ENCODE measurements at places on chromosomes 4 and X.

GRCh38 chr4:47038263-47038662, 6.9 kb downstream of the GABRB1 start:
- DNase-seq, result no peak

DNA sequence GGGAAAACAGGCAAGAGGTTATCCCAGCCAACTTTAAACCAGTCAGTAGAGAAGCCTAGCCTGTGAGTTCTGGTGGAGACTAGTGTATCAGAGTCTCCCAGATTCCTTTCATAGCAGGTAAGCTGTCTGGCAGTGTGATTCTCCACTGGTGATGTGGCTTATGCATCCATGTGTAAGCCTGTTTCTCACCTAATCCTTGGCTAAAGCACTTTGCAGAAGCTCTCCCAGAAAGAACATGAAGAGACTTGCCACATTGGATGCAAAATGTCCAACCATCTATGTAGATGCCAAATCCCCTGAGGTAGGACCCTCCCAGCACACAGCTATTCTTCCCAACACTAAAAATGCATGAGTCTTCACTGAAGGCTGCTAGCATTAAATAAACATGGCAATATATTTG, 111.7 kb downstream of the CHRNA9 start:
- DNase-seq, result no peak

- DNase-seq, result no peak
Observed at GRCh38 chr4:18110099-18110498, 88.5 kb upstream of the LCORL start.

DNA sequence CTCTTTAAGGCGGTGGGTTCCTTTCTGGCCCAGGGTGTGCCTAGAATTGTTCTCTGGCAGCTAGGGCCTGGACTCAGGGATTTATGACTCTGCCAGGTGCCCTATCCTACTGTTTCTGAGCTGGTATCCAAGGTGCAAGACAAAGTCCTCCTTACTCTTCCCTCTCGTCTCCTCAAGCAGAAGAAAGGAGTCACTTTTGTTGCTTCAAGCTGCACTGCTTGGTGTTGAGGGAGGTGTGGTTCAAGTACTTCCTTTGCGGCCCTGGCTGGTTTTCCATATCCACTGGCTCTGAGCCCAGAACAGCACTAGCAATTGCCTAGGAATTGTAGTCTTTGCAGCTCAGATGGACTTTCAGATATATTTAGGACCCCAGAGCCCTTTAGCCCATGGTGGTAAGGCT, 39.3 kb downstream of the RTL3 start:
- DNase-seq, result no peak

GRCh38 chr4:139243448-139244365, 36.3 kb downstream of the MGARP start:
- no peak for DNase-seq

GRCh38 chr4:140666889-140667614, 89.1 kb downstream of the TBC1D9 start:
- no peak for DNase-seq

- no peak for DNase-seq
Observed at GRCh38 chr4:165779950-165780670, 92.9 kb upstream of the TLL1 start.

DNA sequence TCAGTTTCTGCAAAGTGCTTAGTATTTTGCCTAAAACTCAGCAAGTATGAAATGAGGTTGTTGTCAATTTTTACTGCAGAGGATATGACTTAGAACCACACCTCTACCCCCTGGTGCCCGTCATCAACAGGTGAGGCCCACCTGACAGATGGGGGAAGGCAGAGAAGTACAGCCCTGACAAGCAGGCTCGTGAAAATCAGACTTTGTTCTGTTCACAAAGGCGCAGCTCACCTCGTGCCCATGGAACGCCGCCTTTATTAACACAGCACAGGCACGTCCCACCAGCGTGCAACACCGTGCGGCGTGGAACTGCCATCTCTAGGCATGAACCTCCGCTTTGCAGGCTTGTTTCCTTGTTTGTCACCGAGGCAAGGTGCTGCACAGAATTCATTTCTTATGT, 13.3 kb downstream of the CYP4V2 start:
- no peak for DNase-seq

DNA sequence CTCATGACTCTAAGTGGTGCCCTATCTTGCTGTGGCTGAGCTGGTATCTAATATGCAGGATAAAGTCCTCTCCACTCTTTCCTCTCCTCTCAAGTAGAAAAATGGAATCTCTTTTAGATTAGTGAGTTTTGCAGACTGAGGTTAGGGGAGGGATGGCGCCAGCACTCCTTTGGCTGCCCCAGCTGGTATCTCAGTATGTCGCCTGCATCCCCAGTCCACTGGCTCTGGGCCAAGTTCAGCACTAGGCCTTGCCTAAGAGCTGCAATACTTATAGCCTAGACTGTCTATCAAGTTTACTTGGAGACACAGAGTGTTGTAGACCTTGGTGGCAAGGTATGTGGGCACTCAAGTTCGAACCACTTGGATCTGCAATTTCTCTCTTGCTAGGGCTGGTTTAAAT, 351.3 kb downstream of the NAP1L3 start:
- no peak for DNase-seq

DNA sequence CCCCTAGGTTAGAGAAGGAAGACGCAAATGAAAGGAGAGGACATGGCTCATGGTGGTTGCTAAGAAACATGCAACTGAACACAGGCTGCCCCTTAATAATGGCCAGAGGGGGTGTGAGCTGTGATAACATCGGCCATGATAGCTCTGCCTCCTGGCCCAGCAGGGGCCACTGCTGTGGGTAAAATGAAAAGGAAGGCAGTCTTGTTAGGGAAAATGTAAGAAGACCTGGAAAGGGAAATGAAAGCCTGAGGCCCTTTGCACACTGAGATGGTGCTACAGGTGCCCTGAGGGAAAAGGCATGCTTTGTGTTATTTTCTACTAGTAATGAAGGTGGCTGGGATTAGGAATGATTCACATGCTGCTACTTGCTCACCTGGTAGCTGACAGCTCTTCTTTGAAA, 123.6 kb upstream of the MID1 start:
- DNase-seq, result no peak

DNA sequence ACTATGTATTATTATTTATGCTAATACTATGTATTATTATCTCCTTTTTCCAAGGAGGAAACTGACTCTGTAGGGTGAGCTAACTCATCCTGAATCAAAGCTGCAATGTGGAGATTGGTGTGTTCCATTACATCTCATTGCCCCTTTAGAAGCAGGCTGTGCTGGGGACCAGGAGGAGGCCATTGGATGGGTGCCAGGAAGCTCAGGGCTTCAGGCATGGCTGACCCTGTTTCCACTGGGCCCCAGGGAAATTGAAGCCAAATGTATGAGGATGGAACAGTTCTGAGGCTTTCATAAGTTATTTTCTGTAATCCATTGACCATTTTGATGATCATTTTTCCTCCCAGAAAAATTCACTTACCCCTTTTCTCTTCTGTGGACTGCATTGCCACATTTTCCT, 418.8 kb upstream of the ZFP42 start:
- no peak for DNase-seq

DNA sequence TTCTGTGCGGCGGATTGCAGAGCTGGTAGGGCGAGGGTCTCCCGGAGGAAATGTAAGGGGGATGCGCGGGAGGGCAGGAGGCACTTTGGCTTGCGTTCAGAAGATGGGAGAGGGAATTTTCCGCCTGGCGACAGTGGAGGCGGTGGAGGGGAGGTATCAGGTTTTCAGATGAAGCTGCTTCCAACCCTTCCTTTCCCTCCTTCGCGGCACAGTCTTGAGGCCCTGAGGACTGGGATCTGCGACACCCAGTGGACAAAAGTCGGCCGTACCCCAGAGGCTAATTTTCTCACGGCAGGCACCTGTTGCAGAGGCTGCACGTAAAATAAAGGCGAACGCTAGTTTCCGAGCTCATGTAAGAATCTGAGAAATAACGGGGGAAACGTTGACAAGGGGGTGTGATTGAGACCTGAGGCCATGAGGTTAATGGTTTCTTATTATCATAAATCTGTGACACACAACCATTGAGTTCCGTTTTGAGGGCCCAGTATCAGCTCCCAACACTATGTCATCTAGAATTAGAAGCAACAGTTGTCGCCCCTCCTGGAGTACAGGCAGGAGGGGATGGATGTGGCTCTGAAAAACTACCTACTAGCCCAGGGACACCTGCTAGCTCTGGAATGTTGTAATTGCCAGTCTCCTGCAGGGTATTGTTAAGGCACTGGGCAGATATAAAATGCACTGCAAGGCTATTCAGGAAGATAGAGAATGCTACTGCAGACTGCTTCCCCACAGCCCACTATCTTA, 1.1 kb downstream of the ZCCHC18 start:
- peak; percentile 53 for DNase-seq

- DNase-seq, result no peak
Observed at GRCh38 chr4:168618577-168619265, 121.9 kb downstream of the PALLD start.

DNA sequence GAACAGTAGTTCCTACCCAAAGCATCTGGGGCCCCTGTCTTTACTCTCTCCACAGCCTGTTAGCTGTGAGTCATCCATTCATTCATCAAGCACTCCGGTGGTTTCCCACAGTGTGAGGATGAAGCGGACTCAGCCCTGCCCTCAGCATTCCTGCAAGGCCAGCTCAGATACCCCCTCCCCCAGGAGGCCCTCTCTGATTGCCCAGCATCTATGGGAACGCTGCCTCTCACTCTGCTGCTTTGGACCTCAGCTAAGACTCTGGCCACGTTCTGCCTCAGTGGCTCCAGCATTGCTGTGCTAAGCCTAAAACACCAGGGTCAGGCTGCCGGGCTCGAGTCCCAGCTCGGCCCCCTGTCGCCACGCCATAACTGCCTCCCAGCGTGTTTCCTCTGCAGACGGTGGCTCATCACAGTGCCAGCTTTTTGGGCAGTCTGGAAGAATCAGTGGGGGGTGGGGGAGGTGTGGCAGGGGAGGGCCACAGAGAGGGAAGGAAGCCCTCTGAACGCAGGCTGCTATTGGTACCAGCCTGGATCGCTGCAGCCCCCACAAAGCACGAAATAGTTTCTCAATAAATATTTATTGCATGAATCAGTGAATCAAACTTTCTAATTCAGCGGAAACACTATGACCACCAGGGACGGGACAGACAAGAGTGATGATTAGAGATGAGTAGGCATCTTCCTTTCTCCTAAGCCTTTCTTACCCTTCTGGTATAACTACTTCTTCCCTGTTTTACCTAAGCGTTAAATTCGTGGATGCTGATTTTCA, 74.4 kb downstream of the SORCS2 start:
- no peak for DNase-seq

DNA sequence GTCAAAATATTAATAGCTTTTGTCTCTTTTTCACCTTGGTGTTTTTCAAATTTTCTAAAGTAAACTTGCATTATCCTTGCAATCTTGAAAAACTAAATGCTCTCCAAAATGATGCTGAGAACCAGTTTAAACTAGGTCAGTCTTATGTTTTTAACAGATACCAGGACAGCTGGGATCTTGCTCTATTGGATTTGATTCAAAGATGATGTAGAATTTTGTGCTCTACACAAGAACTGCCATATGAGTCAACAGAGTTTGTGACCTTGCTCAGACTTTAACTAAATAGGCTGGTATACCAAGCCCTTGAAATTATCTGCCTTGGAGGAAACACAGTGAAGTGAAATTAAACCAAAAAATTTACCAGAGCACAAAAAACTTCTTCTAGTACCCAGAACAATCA, 991.1 kb downstream of the STPG2 start:
- DNase-seq, result no peak

DNA sequence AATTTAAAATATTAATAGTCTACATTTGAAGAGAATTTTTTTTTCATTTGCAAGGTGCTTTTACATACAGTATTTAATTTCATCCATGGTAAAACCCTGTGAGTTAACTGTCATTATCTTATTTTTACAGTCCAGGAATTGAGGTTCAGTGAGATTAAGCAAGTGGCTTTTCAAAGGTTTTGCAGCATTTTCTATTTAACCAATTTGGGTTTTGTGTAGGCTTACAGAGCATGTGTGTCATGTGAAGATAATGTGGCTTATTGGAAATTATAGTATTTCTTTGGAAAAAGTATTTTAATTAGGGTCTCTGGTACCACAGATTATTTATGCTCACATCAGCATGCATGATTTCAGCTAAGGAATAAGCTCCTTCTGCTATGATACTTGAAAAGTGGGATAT, 4.5 kb downstream of the XK start:
- DNase-seq, result no peak

DNA sequence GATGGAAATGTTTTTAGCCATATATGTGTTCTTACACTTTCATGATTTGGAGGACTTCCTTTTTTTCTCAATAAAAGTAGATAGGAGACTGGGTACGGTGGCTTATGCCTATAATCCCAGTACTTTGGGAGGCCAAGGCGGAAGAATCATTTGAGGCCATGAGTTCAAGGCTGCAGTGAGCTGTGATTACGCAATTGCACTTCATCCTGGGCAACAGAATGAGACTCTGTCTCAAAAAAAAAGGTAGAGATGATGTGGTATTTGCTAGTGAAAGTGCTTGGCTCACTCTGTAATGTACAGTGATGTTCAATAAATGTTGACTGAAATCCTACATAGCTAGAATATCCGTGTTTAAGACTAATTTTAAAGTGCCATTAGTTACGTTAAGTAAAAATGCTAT, 27.4 kb downstream of the KLHL2 start:
- DNase-seq, result no peak

DNA sequence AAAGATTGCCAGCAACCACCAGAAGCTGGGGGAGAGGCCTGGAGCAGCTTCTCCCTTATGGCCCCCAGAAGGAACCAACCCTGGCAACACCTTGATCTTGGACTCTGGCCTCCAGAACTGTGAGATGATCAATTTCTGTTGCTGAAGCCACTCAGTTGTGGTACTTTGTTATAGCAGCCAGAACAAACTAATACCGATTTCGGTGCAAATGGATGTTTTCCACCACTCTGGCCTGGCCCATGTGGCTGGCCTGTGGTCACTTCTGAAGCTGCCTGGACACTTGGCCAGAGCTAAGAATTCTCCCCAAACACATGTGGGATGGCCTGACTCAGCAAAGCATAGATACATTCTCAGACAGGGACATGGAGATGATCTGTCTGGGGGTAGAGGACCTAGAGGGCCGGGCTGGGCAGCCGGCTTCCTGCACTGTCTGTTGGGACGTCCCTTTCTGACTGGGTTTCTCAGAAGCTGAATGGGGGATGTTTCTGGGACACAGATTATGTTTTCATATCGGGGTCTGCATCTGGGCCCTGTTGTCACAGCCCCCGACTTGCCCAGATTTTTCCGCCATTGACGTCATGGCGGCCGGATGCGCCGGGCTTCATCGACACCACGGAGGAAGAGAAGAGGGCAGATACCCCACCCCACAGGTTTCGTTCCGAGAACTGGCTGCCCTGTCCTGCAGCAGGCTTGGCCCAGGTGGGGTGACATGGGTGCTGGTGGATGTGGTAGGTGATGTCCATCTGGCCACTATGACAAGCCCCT, 4.1 kb downstream of the FOXP3 start:
- DNase-seq, result no peak

- no peak for DNase-seq
Observed at GRCh38 chr4:78155616-78156105, 98.5 kb downstream of the FRAS1 start.
